ENCODE measurements at places on chromosomes 7 and 10.

DNA sequence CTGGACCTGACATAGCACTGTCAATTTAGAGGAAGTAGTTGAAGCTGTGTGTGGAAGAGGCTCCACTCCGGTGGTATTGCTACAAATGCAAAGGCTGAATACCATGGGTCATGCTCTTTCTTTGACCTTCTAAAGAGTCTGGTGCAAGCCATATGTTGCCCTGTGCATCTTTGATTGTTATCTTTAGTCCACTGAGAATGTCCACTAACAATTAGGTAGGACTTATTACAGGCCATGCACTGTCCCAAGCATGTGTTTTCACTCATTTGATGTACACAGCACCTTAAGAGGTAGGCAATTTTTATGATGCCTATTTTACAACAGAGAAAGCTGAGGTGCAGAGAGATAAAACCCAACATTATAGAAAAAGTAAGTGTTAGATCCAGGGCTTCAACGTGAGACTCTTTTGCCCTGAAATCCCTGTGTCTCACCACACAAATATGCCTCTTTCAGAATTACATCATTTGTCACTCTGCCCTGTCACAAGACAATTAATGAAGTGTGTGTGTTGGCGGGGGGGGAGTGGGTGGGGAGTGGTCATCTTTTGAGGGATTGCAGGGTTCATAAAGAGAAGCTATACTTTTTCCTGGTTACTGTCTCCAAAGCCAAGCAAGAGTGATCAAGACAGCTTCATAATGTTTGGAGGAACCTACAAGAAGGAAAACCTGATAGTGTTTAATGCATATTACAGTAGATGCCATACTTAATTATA is 637.6 kb upstream of the IGFBP3 start:
- DNase-seq = no peak

GRCh38 chr7:82156893-82157292 is 286.7 kb downstream of the CACNA2D1 start:
- DNase-seq = no peak

GRCh38 chr10:86252556-86252955 is 114.0 kb downstream of the GRID1 start:
- no peak for DNase-seq

DNA sequence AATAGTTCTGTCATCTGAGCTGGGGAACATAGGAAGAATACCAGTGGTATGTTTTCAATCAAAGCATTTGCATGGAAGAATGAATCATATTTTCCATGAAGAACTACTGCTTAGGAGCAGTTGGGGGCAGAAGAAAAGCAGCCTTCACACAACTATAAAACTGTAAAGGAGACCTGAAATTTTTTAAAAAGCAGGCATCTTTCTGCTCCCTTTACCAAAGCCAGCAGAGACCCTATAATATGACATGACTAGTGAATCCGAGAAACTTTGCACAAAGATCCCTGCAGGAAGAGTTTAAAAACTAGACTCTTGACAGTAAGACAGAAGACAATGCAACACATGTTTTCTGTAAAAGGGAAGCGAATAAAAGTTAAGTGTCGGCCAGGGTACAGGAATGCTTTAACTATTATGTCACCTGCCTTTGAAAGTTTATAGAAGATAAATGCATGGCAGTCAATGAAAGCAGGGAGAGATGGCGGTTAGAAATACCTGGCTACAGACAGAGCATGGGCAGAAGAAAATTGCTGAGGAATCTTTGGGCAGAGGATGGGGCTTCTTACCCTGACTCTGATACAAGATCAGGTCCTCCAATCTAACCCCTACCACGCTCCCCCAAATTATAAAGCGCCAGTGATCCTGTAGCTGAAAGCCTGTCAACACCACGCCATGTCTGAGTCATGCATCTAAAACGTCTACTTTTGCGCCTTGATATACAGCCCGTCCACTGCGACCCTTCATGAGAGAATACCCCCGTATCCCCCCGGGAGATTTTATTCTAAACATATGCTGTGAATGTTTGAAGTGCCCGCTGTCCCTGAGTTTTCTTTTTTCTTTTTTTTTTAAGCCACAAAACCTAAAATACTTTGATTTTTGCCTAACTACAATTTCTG is 93.1 kb downstream of the GLI3 start:
- DNase-seq = peak; percentile 7

- no peak for DNase-seq
These were observed 27.9 kb upstream of the CUL1 start for GRCh38 chr7:148670807-148671206.

DNA sequence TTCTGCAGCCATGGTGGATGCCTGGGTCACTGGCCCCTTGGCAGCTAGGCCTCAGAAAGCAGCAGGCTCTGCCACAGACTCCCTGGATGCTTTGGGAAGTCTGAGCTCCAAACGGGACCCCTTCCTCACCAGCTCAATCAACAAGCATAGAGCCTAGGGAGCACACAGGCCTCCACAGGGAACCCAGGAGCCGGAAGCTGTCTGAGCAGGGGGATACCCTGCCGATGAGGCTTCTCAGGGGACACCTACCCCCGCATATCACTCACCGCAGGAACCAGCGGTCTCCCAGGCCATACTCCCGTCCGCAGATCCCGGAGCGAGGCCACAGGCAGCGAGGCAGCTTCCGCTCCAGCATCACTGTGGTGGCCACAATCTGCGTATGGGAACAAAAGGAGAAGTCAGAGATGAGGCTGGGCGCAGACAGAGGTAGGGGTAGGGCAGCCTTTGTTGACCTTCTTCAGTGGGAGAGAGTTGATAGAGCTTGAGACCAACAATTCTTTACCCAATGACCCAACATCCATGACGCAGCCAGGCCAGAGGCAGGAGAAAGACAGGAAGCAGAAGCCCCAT is 13.4 kb downstream of the TRPV6 start:
- no peak for DNase-seq

GRCh38 chr10:118581340-118581739 is 14.1 kb downstream of the PRLHR start:
- DNase-seq = no peak

DNA sequence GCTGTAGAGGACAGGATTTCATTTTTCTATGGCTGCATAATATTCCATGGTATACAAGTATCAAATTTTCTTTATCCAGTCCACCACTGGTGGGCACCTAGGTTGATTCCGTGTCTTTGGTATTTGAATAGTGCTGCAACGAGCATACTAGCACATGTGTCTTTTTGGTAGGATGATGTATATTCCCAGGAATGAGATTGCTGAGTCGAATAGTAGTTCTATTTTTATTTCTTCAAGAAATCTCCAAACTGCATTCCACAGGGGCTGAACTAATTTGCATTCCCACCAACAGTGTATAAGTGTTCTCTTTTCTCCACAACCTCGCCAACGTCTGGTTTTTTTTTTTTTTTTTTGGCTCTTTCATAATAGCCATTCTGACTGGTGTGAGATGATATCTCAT is 550.0 kb downstream of the REEP3 start:
- DNase-seq = peak; percentile 12

DNA sequence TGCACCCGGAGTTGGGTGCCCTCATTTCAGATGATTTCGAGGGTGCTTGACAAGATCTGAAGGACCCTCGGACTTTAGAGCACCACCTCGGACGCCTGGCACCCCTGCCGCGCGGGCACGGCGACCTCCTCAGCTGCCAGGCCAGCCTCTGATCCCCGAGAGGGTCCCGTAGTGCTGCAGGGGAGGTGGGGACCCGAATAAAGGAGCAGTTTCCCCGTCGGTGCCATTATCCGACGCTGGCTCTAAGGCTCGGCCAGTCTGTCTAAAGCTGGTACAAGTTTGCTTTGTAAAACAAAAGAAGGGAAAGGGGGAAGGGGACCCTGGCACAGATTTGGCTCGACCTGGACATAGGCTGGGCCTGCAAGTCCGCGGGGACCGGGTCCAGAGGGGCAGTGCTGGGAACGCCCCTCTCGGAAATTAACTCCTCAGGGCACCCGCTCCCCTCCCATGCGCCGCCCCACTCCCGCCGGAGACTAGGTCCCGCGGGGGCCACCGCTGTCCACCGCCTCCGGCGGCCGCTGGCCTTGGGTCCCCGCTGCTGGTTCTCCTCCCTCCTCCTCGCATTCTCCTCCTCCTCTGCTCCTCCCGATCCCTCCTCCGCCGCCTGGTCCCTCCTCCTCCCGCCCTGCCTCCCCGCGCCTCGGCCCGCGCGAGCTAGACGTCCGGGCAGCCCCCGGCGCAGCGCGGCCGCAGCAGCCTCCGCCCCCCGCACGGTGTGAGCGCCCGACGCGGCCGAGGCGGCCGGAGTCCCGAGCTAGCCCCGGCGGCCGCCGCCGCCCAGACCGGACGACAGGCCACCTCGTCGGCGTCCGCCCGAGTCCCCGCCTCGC is at the start of gene EGFR:
Gene EGFR, plus strand, starts transcription at position 657 of the 830 bp plus-strand sequence. CDS start 261 bp downstream, outside the sequence.
- no peak for DNase-seq

DNA sequence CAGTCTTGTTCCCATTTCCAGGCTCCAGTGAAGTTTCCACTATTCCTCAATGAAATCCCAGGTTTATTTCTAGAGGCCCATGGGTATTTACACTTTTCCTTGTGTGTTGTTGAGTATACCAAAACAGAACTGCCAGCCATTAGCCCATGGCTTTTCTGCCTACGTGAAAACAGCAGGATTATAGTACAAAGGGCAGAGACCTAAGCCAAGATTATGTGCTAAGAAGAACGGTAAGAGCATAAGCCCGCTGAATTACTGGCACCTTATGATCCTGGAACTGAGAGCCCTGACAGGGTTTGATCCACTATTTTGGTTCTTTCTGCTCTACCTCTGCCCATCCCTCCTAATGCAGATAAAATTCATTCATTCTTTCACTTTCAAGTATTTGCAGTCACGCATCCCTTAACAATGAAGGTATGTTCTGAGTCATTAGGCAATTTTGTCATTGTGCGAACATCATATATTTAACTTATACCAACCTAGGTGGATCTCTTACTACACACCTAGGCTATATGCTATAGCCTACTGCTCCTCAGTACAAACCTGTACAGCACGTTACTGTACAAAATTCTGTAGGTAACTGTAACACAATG is 16.0 kb downstream of the SEMA3C start:
- no peak for DNase-seq

- peak; percentile 16 for DNase-seq
These were observed 33.1 kb downstream of the GLRX3 start for GRCh38 chr10:130169136-130169859.

- no peak for DNase-seq
These were observed 94.7 kb downstream of the ARHGAP22 start for GRCh38 chr10:48509974-48510692.

GRCh38 chr7:97499204-97499603 is 232.7 kb upstream of the TAC1 start:
- no peak for DNase-seq

DNA sequence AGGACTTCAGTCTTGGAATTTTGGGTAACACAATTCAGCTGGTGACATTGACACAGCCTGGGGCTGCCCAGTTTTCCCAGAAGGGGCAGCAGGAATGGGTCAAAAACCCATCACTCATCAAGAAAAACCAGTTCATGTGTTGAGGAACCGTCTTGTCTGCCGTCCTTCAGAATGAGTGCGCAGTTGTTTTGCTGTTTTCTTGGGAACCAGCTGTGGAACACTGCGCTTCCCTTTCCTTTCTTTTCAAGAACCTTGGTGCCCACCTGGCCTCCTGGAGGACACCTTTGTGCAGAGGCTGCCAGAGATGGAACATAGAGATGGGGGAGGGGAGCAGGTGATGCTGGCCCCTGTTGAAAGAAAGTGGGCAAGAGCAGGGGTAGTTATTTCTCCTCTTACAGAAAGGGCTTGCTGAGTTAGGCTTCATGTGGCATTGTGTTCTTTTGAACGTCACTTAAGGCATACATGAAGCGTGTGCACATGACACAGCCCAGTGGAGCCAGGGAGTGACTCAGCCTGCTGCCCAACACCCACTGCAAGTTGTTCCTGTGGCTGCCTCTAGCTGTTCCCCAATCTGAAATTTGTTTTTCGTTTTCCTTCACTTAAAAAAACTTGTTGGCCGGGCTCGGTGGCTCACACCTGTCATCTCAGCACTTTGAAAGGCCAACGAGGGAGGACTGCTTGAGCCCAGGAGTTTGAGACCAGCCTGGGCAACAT is 87.4 kb upstream of the TNS3 start:
- DNase-seq = no peak

DNA sequence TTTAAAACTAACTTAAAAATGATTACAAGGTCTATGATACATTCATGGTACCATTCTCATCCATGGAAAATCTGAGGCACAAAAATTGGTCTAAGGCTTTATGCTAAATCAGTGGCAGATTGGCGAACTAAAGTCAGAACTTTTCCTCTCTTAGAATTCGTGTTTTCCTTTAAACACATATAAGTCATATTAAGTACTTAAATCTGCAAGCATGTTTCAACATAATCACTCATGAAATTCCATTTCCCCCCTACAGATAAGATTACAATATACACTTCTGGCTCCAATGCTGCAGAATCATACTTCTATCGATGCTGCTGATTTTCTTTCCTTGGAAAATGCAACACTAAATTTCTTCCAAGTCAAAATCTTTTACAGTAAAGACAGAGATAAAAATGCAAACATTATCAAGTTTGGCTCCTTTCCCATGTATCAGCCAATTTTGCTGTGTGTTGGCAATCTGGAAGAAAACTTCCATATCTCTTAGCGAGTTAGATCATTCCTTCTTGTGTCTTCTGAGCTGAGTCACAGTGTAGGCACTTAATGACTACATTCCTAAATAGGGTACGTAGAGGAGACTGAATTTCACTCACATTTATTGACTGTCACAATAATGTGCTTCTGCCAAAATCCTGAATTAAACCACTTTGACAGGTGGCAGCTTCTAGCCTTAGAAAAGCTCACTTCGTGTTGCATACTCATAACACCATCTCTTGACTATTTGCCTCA is 76.4 kb upstream of the LRRC17 start:
- DNase-seq = peak; percentile 81

DNA sequence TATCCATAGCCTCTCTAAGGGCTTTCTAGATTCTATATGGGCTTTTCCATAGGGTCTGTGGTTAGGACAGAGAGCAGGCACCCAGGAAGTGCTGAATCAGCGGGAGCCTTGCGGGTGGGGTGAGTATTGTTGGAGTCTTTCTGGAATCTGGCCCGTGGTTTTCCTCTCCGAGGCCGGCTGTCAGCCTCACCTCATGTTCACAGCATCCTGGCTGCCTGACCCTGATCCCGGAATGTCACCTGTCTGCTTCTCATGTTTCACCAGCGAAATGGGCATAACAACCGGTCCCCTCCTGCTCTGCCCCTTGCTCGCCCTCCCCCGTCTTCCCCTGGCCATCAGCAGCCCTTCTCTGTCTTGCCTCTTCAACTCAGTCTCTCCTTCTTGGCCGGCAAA is 36.5 kb downstream of the DDIT4 start:
- DNase-seq = no peak

GRCh38 chr7:64890761-64891362 is 12.2 kb upstream of the ZNF273 start:
- DNase-seq = no peak

DNA sequence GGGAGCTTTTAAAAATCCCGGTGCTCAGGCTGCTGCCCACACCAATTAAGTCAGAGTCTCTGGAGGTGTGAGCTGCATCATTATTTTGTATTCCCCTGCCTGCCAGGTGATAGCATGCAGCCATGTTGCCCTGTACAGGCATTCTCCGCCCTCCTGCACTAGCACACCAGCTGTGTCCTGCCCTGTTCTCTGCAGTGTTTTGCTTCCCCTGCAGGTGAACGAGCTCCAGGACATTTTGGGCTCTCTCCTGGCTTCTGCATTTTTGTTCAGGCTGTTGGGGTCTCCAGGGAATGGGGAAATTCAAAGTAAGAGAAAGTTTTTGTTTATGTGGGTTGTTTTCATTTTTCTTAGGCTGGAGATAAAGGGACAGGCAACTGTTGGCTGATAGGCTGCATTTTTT is 271.0 kb upstream of the COBL start:
- no peak for DNase-seq
